Mesothelial cell of epicardium (in vitro differentiated cells): ENCODE measurements at places on chromosomes 13 and 19.

DNA sequence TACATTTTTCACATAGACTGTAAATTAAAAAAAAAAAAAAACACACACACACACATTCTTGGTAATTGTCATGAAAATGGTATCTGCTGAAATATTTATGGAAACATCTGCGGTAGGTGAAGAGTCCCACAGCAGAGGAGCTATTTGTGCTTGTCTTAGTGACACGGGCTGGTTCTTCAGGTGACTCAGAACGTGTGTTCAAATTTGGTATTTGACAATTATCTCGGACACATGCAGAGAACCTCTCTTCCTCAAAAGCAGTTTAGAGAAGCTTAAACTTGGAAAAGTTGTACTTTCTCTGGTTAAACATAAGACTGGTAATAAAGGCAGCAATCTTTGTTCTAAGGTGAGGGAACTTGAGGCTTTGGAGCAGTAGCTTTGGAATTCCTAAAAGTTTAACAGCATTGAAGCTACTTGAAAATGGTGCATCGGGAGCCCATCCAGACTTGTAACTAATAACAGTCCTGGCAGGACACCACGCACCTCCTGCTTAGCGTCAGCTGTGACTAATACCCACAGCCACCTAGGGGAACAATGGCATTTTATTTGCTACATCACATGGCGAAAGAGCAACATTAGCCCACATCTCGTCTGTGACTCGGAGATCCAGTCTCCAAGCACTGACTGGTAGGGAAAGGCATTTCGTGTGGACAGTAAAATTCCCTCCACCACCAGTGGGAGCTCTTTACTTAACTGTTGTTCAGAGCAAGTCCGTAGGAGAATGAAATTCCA is 1505.1 kb upstream of the SLC10A2 start:
- H3K4me3 ChIP-seq, result peak overlapping the region; percentile 39
- H3K27ac ChIP-seq, result peak overlapping the region; percentile 87
- H3K4me1 ChIP-seq, result peaks cover 26% of the 10 kb centered on the region
- H3K27me3 ChIP-seq, result no peaks in the 10 kb centered on the region
- peaks cover 5% of the 10 kb centered on the region for H3K36me3 ChIP-seq

DNA sequence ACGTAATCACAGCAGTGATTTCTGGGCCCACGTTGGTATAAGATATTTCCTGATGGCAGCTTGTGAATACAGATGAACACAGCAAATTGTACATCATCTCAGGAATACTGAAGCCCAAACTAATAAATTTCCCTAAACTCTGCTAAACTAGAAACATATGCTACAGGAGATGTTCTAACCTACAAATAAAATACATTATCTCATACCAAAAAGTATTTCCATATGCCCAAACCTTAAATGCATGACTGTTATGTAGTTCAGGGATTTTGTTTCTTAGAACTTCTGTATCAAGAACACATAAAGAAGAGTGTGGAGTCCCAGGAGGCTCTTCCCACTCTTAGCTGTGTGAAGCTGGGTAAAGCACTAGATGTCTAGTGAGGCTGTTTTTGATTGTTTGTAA is 138.4 kb downstream of the RFC3 start:
- H3K36me3 ChIP-seq, result no peaks in the 10 kb centered on the region
- peaks cover 8% of the 10 kb centered on the region for H3K4me1 ChIP-seq
- no peak overlapping the region for H3K27ac ChIP-seq
- no peaks in the 10 kb centered on the region for H3K27me3 ChIP-seq
- H3K4me3 ChIP-seq, result no peak overlapping the region

- peaks cover 13% of the 10 kb centered on the region for H3K4me1 ChIP-seq
- no peaks in the 10 kb centered on the region for H3K27me3 ChIP-seq
- no peak overlapping the region for H3K27ac ChIP-seq
- H3K36me3 ChIP-seq, result no peaks in the 10 kb centered on the region
Observed at GRCh38 chr13:66830940-66831716, 399.0 kb downstream of the PCDH9 start.

GRCh38 chr19:32309711-32310390 is 35.6 kb upstream of the ZNF507 start:
- no peak for DNase-seq
- H3K36me3 ChIP-seq, result no peaks in the 10 kb centered on the region

- no peak overlapping the region for H3K27ac ChIP-seq
- peaks cover 8% of the 10 kb centered on the region for H3K4me1 ChIP-seq
- peaks cover 20% of the 10 kb centered on the region for H3K27me3 ChIP-seq
- no peak overlapping the region for H3K4me3 ChIP-seq
- H3K36me3 ChIP-seq, result peaks cover 13% of the 10 kb centered on the region
Observed at GRCh38 chr19:46009530-46010510, 13.0 kb downstream of the PGLYRP1 start.

- no peaks in the 10 kb centered on the region for H3K27me3 ChIP-seq
- no peak overlapping the region for H3K4me3 ChIP-seq
- H3K36me3 ChIP-seq, result no peaks in the 10 kb centered on the region
Observed at GRCh38 chr13:86760620-86761019, 910.6 kb upstream of the SLITRK5 start.

- H3K27me3 ChIP-seq, result no peaks in the 10 kb centered on the region
- H3K4me3 ChIP-seq, result no peak overlapping the region
- peaks cover 48% of the 10 kb centered on the region for H3K36me3 ChIP-seq
- no peak for DNase-seq
- peaks cover 4% of the 10 kb centered on the region for H3K4me1 ChIP-seq
Observed at GRCh38 chr13:50011461-50011860, 3.8 kb upstream of the KCNRG start.

GRCh38 chr13:30831515-30831914 is 74.6 kb upstream of the MEDAG start:
- no peaks in the 10 kb centered on the region for H3K27me3 ChIP-seq
- H3K4me3 ChIP-seq, result no peak overlapping the region
- no peak for DNase-seq
- no peak overlapping the region for H3K27ac ChIP-seq

DNA sequence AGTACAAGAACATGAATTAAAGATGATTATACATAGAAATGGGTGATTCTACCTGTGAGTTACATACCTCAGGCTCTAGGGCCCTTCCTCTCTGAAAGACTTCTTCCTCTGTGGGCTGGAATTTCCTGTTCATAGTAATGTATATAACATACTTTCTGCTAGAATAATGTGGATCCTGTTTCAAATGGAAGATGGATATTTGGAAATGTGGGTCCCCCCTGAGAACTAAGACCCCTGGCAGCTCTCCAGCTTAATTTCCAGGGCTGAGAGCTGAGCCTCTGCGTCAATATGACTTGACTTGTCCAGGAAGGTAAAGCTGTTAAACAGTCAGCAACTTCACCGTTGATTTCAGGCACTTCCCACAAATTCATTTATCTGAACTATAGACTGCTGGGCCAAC is 296.3 kb downstream of the NALCN start:
- H3K27ac ChIP-seq, result no peak overlapping the region
- H3K36me3 ChIP-seq, result no peaks in the 10 kb centered on the region
- H3K27me3 ChIP-seq, result peaks cover 1% of the 10 kb centered on the region

DNA sequence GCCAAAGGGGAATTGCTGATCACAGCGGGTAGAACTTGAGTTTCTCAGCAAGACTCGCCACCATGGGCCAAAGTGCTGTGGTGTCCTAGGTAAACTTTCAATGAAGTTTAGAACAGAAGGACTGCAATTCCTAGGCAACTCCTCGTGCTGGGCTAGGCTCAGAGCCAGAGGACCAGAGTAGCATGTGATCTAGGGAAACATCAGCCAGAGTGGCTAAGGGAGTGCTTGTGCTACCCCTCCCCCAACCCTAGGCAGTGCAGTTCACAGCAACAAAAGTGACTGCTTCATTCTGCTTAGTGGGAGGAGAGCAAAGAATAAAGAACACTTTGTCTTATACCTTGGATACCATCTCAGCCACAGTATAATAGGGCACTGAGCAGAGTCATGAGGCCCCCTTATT is 1658.6 kb upstream of the MIR17HG start:
- no peaks in the 10 kb centered on the region for H3K27me3 ChIP-seq
- DNase-seq, result no peak
- H3K27ac ChIP-seq, result no peak overlapping the region
- no peak overlapping the region for H3K4me3 ChIP-seq
- no peaks in the 10 kb centered on the region for H3K36me3 ChIP-seq

GRCh38 chr19:46021531-46022041 is 1.3 kb downstream of the PGLYRP1 start:
- no peak for DNase-seq
- H3K27me3 ChIP-seq, result peaks cover 2% of the 10 kb centered on the region
- H3K4me1 ChIP-seq, result peaks cover 2% of the 10 kb centered on the region

GRCh38 chr13:44362394-44363040 is 11.1 kb upstream of the SERP2 start:
- peaks cover 15% of the 10 kb centered on the region for H3K4me1 ChIP-seq
- H3K27me3 ChIP-seq, result peaks cover 5% of the 10 kb centered on the region
- no peak overlapping the region for H3K4me3 ChIP-seq

- H3K4me1 ChIP-seq, result peaks cover 7% of the 10 kb centered on the region
- peaks cover 7% of the 10 kb centered on the region for H3K36me3 ChIP-seq
- no peak for DNase-seq
- H3K4me3 ChIP-seq, result no peak overlapping the region
- H3K27ac ChIP-seq, result no peak overlapping the region
Observed at GRCh38 chr13:92739306-92739818, 487.2 kb upstream of the GPC6 start.

DNA sequence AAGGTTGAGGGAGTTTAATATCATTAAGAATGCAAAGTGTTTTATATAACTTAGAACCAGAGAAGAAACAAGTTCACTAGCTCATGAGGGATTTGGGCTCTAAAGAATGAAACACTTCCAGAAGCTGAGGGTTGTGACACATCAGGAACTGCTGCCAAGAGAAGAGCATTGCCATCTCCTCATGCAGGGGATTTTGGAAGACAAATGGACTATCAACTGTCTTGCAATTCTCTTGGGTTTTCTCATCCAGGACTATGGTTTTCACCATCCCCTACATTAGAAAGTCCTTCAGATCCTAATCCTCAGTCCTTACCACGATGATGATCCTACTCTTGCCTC is 59.7 kb upstream of the KL start:
- H3K36me3 ChIP-seq, result no peaks in the 10 kb centered on the region
- no peak overlapping the region for H3K27ac ChIP-seq
- peaks cover 7% of the 10 kb centered on the region for H3K27me3 ChIP-seq
- no peak for DNase-seq
- no peaks in the 10 kb centered on the region for H3K4me1 ChIP-seq
- H3K4me3 ChIP-seq, result no peak overlapping the region

- H3K36me3 ChIP-seq, result no peaks in the 10 kb centered on the region
- peaks cover 17% of the 10 kb centered on the region for H3K4me1 ChIP-seq
- peak overlapping the region; percentile 94 for H3K27ac ChIP-seq
- no peaks in the 10 kb centered on the region for H3K27me3 ChIP-seq
Observed at GRCh38 chr19:38989066-38989605, 13.6 kb upstream of the FBXO17 start.

DNA sequence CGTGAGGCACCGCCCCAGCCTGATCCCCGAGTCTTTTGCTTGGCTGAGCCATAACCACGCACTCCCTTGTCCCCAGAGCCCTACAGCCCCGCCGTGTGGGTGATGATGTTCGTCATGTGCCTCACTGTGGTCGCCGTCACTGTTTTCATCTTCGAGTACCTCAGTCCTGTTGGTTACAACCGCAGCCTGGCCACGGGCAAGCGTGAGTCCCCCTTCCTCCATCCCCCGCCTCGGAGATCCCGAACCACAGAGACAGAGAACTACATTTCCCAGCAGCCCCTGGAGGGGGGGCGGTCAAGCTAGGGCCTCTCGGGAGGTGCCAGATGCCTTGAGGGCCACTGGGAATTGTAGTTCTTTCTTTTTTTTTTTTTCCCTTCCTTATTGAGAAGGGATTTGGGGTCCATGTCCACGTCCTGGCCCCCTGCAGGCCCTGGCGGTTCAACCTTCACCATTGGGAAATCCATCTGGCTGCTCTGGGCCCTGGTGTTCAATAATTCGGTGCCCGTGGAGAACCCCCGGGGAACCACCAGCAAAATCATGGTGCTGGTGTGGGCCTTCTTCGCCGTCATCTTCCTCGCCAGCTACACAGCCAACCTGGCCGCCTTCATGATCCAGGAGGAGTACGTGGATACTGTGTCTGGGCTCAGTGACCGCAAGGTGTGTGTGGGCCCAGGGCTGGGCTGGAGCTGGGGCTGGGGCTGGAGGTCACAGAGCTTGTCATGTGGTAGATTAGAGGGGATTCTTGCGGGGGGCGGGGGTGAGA is 25.9 kb downstream of the GRIN2D start:
- H3K27me3 ChIP-seq, result no peaks in the 10 kb centered on the region
- peaks cover 12% of the 10 kb centered on the region for H3K4me1 ChIP-seq
- DNase-seq, result no peak
- peak overlapping the region; percentile 53 for H3K27ac ChIP-seq

DNA sequence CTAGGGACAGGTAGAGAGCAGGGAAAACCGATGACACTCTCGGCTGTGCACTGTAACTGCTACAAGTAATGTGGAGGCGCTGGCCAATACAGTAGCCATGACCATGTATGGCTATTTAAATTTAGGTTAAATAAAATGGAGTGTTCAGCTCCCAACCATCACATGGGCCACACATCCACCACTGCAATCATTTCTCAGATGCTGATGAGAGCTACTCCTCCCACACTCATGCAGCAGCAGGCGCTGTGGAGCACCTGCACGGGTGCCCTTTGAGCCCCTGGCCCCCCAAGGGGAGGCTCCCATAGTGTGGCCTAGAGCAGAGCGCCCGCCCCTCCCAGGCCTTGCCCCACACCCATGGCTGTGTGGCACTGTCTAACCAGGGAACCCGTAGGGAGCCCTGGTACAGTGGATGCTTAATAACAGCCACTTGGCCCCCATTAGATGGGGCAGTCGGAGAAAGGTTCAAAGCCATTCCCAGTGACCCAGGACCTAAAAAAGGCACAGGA is 6.0 kb downstream of the ACP4 start:
- peaks cover 8% of the 10 kb centered on the region for H3K4me1 ChIP-seq
- DNase-seq, result no peak
- H3K27ac ChIP-seq, result no peak overlapping the region
- H3K27me3 ChIP-seq, result no peaks in the 10 kb centered on the region
- H3K36me3 ChIP-seq, result peaks cover 9% of the 10 kb centered on the region

- H3K27me3 ChIP-seq, result no peaks in the 10 kb centered on the region
- no peak for DNase-seq
- no peak overlapping the region for H3K4me3 ChIP-seq
- peak overlapping the region; percentile 47 for H3K27ac ChIP-seq
- no peaks in the 10 kb centered on the region for H3K4me1 ChIP-seq
Observed at GRCh38 chr13:37448153-37448552, 150.4 kb downstream of the POSTN start.

DNA sequence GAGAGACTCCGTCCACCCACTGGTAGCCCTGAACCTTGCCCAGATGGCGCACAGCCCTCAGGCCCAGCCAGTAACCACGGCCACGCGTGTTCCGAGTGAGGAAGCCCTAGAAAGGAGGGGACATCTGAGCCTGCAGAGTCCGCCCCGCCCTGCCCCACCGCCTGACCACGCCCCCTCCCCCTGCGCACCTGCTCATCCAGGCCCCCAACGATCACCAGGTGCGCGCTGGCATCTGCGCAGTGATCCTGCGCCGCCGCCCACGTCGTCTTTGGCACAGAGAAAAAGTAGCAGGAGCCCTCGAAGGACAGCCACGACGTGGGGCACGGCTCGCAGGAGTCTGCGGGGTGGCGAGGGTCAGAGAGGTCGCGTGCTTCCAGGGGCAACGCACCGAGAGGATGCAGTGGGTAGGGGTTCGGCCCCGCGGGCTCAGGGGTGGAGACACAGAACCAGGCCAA is 2.1 kb downstream of the CLEC4G start:
- no peak for DNase-seq
- H3K27ac ChIP-seq, result no peak overlapping the region
- no peaks in the 10 kb centered on the region for H3K4me1 ChIP-seq
- H3K4me3 ChIP-seq, result no peak overlapping the region
- H3K27me3 ChIP-seq, result peaks cover 83% of the 10 kb centered on the region

- DNase-seq, result no peak
- H3K4me3 ChIP-seq, result no peak overlapping the region
- H3K27me3 ChIP-seq, result peaks cover 72% of the 10 kb centered on the region
- H3K4me1 ChIP-seq, result peaks cover 2% of the 10 kb centered on the region
- no peaks in the 10 kb centered on the region for H3K36me3 ChIP-seq
Observed at GRCh38 chr13:94947392-94947791, 235.0 kb upstream of the SOX21 start.
